ENCODE measurements at places on chromosomes 7 and 10.

DNA sequence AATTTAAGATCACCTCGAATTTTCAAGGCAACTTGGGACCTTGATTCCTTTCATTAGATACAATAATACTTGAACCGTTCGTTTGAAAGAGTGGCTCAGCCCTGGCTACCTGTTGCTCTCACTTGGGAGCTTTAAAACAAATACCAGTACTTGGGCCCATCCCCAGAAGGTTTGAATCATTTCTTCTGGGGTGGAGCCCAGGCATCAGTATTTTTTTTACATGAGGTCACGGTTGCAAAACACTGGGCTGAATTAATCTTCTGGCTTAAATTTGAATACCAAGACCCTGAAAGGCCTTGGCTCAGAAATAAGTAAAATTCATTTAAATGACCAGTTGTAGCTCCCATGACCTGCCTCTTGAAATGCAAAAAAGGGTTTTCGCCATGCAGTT lies 214.9 kb downstream of the CREB5 start:
- DNase-seq: no peak

GRCh38 chr10:61992059-61992460 lies 90.6 kb downstream of the ARID5B start:
- no peak for DNase-seq

DNA sequence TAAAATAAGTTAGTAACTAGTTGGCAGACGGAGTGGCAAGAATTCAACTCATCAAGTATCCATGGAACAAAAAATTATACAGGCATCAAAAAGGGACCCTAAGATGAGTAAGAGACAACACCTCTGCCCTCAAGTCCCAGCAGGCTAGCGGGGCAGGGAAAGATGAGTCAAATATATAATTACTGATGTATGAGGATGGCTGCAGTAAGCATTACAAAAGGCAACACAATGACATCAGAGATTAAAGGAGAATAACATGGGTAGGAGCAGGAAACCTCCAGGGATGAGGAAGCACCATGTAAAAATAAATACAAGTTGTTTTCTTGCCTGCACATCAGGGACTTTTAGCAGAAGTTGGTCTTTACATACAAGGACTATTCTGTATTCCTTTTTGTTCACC lies 49.4 kb downstream of the SCRN1 start:
- DNase-seq: no peak

GRCh38 chr10:51485668-51486067 lies 213.7 kb downstream of the CSTF2T start:
- no peak for DNase-seq

GRCh38 chr10:100866575-100867098 lies 46.1 kb upstream of the SLF2 start:
- no peak for DNase-seq

GRCh38 chr10:13816195-13816925 lies 229.6 kb downstream of the PRPF18 start:
- no peak for DNase-seq

DNA sequence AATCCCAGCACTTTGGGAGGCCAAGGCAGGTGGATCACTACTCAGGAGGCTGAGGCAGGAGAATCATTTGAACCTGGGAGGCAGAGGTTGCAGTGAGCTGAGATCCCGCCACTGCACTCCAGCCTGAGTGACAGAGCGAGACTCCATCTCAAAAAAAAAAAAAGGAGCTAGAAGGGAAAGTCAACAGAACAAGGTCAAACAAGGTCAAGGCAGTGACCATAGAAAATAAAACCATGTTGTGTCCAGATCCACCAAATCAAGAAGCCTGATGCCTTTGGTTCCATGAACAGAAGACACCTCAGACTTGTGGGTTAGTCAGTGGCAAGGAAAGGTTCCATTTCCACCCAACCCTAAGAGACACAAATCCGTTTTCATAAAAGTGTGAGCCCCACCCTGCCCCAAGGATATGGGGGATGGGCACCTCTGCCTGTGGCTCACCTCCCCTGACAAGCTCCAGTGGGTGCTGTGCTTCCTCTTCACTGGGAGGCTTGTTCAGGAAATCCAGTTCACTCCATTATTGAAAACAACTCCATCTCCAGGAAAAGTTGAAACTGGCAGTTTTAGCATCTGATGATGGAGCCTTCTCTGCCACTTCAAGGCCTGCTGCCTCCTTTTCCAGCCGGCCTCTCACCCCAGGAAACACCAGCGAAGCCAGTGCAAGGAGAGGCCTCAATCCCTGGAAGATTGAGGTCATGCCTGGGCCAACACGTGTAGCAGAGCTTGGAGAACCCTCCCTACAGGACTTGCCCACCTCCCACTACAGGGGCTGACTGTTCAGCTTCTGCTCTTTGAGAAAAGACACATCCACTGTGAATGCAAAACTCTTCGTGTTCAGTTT lies 152.9 kb downstream of the NRF1 start:
- DNase-seq: no peak

GRCh38 chr10:103800789-103801540 lies 54.4 kb downstream of the SH3PXD2A start:
- DNase-seq: peak; percentile 79

DNA sequence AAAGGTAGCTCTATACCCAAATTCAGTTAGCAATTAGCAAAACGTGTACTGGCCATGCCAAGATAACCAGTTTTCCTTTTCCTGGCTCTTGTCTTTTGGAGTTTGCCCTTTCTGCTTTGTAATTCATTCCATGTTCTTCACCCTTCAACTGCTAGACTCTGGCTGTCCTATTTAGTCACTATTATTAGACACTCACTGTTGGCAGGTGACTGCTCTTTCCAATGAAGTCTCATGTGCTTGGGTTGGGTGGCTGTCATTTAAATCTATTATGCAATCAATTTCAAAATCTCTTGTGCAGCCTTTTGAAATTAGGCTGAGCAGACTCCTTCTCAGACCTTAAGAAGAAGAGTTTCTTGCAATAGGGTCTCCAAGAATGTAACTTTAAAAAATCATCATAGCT lies 266.5 kb downstream of the GPR158 start:
- DNase-seq: no peak

- DNase-seq: no peak
Observed at GRCh38 chr7:133339772-133340171, 86.9 kb downstream of the EXOC4 start.

DNA sequence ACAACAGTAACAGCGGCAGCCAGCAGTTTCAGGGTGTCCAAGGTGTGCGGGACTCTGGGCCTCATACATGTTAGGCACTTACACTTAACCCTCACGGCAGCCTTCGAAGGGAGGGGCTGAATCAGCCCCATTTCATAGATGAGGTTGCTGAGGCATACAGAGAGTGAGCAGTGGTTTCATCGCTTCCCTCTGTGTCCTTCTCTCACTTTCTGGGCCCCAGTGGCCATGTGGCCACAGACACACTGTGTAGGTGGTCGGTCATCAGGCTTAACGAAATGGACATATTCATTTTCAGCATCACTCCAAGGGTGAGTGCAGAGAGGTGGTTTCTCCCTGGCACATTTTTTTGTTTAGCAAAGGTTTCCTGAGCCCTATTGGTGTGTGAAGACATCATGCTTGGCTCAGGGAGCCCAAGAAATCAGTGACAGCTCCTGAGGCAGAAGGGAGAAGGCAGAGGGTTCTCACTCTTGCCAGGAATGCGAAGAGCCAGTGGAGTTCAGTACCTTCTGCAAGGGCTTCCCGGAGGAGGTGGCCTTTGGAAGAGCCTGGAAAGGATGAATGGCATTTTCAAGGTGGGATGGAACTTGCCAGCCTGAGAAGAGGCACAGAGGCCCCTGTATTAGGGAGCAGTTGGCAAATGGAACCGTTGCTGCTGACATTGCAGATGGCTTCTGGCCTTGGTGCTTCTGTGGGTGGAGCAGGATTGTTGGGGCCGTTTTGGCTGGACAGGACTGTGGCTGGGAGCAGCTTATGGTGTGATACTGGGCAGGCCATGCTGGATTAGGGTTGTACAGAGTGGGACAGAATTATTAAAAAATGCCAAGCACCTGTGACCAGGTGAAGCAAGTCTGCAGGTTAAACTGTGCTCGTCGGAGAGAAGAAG lies 61.7 kb upstream of the PPIF start:
- DNase-seq: peak; percentile 83

- DNase-seq: no peak
Observed at GRCh38 chr7:662576-662975, 63.9 kb upstream of the DNAAF5 start.

DNA sequence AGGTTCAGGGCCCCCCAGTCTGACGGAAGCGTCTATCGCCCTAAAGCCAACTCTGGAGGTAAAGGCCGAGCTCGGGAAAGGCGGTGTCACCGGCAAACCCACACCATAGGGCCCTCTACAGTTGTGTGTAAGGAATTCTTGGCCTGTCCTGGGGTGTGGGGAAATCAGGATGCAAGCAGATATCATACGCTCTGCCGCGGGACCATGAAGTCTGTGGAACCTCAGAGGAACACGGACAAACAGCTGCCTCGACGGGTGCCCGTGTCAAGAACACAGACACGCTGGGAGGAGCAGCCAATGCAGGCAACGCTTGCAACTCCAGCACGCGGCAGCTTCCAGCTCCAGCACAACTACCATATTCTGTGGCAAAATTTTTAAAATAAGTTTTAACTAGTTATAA lies 157.9 kb downstream of the DIP2C start:
- no peak for DNase-seq

GRCh38 chr7:76325811-76326210 lies 23.3 kb downstream of the HSPB1 start:
- DNase-seq: no peak

- no peak for DNase-seq
Observed at GRCh38 chr7:131226514-131226865, 101.2 kb upstream of the MKLN1 start.

- DNase-seq: no peak
Observed at GRCh38 chr7:85162721-85163120, 24.1 kb downstream of the SEMA3D start.

DNA sequence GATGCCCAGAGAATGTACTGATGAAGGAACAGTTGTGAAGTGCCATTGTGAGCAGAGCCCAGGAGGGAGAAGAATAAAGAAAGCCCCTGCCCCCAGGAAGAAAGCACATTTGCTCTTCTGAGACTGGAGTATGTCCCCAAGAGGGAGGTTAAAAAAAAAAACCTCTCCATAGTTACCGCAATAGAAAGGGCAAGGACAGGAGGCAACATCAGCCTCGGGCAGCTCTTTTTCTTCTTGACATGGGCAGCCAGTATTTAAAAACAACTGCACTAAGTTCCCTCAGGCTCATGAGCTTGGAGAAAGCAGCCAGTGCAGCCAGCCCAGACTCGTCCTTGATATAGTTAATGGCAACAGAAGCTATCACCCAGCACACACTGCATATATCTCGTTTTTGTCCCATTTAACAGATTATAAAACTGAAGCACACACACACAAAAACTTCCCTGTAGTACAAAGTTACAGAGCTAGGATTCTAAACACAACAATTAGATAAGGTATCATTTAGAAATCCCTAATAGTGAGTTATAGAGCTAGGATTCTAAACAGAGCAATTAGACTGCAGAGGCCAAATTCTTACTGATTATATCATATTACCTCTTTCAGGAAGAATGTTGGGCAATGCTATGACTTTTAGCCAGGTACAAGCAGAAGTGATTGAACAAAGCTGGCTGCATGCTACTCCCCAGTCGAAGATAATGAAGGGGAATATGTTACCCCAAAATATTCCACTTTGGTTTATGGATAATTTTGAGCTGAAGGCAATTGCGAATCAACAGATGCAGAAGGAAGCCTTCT lies 823.5 kb downstream of the GRID1 start:
- DNase-seq: no peak

GRCh38 chr7:48959676-48960075 lies 35.3 kb downstream of the CDC14C start:
- no peak for DNase-seq

- no peak for DNase-seq
Observed at GRCh38 chr10:35341521-35341920, 5.2 kb downstream of the CCNY start.

GRCh38 chr7:114930829-114931655 lies 9.1 kb downstream of the MDFIC start:
- DNase-seq: no peak

GRCh38 chr10:130335336-130335735 lies 199.1 kb downstream of the GLRX3 start:
- no peak for DNase-seq

DNA sequence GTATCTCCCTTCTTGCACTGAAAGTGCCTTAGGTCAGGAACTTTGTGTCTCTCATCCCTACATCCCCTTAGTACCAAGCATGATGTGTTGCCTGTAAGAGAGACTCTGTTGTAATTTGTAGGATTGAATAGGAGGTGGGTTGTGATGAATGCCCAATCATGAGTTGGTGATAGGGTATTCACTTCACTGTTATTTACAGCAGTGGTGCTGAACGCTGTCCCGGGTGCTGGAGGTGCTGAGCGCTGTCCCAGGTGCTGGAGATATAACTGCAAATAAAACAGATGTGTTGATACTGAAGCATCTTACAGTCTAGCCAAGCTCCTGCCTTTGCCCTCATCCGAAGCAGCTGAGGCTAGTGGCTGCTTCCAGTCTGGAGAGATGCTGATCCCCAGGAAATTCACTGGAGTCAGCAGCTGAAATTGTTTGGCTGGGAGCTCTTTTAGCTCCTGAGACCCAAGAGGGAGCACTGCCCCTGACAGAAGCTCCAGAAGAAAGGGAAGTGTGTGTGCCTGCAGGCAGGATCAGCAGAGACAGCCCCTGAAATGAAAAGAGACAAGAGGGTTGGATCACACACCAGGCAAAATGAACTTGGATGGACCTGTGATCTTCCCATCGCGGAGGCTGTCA lies 183.4 kb downstream of the SORCS3 start:
- DNase-seq: peak; percentile 46

GRCh38 chr7:88311675-88312036 lies 5.0 kb upstream of the STEAP4 start:
- DNase-seq: no peak

- no peak for DNase-seq
Observed at GRCh38 chr7:23600236-23600635, 3.1 kb downstream of the CCDC126 start.

GRCh38 chr7:26049081-26049480 lies 102.9 kb upstream of the NFE2L3 start:
- no peak for DNase-seq

GRCh38 chr7:105974471-105974870 lies 11.4 kb downstream of the CDHR3 start:
- no peak for DNase-seq

GRCh38 chr7:80210400-80210799 lies 75.8 kb downstream of the GNAI1 start:
- no peak for DNase-seq

- no peak for DNase-seq
Observed at GRCh38 chr10:133334503-133335245, 2.0 kb downstream of the CALY start.
